ENCODE measurements at places on chromosomes 5 and 9.

GRCh38 chr9:116149844-116150243 lies 3.7 kb upstream of the PAPPA start:
- DNase-seq = peak; percentile 54

- peak; percentile 47 for DNase-seq
Measured at GRCh38 chr5:148113243-148113642, 49.5 kb downstream of the SPINK5 start.

DNA sequence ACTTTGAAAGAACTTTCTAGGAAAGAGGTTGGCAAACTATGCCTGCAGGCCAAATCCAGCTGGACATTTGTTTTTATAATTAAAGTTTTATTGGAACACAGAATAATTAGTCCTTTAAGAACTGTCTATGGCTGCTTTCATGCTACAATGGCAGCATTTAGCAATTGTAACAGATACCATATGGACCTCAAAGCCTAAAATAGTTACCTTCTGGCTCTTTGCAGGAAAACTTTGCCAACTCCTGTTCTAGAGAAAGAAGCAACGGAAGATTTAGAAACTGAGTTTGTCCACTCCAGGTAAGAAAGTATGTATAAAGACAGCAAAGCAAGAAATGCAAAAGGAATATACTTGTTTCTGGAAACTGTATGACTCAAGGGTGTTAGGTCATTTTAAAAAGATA lies 281.7 kb upstream of the TRPM3 start:
- DNase-seq = no peak

- DNase-seq = no peak
Measured at GRCh38 chr5:38835887-38836286, 9.9 kb upstream of the OSMR start.

DNA sequence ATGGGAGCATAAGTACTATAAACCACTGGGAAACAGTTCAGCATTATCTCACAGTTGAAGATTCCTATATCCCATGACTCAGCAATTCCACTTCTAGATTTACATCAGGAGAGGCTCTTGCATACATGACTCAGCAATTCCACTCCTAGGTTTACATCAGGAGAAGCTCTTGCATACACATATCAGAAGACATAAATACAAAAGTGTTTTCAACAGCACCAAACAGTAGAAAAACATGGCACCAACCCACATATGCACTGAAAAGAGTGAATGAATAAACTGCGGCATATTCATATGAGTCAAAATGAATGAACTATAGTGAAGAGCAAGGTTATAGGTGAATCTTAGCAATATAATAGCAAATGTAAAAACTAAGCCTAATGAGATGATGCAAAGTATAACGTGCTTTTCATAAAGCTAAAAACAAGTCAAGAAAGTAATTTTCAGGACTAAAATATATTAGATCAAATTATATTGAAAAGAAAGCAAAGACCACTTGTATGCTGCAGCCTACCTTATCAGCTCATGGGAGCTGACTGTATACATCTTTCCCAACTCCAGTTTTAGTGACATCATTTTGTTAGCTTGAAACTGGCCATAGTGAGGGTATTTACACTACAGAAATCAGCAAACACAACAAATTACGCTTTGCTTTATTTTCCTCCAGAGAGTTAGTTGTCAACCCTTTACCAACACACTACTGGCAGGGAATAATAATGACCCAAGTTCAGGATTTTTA lies 95.8 kb downstream of the ANKRD18B start:
- peak; percentile 83 for DNase-seq

- DNase-seq = peak; percentile 29
Measured at GRCh38 chr9:78298046-78298765, 1.3 kb downstream of the PSAT1 start.

- no peak for DNase-seq
Measured at GRCh38 chr5:54704825-54705224, 187.3 kb downstream of the SNX18 start.

DNA sequence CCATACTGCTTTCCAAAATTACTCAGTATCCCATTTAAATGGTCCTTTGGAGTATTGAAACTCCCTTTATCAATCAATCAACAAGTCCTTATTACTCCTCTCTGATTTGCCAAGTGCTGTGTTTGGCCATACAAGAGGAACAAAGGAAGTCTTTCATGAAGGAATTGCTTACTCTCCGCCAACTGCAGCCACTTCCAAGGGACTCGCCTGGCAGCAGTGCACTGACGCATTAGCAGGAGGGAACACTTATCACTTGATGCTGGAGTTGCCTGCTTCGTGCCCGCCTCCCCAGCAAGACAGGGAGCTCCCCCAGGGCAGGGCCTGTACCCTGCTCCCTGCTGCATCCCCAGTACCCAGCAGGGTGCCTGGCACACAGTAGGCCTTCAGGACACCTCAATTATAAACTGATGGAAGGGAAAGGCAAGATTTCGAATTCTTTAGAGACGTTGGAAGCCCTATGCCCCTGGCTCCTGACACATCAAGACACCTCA lies 97.9 kb downstream of the CRB2 start:
- no peak for DNase-seq

GRCh38 chr9:131432597-131433301 lies 38.9 kb downstream of the PRRC2B start:
- no peak for DNase-seq

GRCh38 chr5:57836331-57836730 lies 353.7 kb upstream of the ACTBL2 start:
- DNase-seq = no peak

- DNase-seq = no peak
Measured at GRCh38 chr5:94832685-94833084, 214.2 kb downstream of the SLF1 start.

GRCh38 chr9:109442716-109443115 lies 55.4 kb downstream of the PTPN3 start:
- DNase-seq = no peak

DNA sequence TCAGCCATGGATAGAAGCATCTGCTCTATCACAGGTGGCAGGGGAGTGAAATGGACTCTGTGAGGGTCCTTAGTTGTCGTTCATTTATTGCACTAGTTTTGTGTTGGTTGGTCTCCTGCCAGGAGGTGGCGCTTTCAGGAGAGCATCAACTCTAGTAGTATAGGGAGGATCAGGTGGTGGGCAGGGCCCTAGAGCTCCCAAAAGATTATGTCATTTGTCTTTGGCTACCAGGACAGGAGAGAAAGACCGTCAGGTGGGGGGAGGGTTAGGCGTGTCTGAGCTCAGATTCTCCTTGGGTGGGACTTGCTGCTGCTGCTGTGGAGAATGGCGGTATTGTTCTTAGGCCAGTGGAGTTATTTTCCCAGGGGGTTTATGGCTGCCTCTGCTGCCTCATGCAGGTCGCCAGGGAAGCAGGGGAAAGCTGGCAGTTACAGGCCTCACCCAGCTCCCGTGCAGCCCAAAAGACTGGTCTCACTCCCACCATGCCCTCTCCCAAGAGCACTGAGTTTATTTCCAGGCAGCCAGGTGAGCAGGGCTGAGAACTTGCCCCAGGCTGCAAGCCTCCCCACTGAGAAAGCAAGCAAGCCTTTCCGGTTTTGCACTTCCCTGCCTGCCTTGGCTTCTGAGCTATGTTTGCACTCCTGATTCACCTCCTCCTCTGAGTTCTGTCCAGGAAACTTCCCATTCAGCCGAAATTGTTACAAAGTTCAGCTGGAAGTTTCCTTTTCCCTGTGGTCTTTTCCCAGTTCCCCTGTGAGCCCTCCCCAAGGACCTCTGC lies 317.3 kb downstream of the TAF11L14 start:
- peak; percentile 50 for DNase-seq

DNA sequence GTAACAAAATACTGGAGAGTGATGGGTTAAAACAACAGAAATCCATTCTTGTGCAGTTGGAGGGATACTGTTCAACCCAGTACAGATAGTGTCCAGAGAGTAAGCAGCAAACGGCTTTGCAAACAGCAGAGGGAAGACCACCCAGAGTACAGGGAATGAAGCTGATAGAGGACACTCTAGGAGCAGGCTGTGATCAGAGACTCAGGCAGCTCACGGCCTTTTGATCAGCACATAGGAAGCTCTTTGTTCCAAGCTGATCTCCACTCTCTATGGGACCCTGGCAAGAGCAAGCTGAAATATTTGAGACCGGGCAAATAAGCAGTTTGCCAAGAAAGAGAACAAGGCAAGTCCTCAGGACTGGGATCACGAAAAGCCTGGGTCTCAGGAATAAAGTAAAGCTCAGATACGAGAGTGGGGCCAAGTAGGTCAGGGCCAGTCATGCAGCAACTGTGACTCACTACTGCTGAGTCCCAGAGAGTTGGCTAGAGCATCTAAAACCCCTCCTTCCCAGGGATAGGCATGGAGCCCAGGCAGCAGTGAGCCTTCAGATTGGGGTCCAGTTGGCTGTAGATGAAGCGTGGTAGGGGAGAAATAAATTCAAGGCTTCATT lies 52.4 kb downstream of the MELK start:
- no peak for DNase-seq

DNA sequence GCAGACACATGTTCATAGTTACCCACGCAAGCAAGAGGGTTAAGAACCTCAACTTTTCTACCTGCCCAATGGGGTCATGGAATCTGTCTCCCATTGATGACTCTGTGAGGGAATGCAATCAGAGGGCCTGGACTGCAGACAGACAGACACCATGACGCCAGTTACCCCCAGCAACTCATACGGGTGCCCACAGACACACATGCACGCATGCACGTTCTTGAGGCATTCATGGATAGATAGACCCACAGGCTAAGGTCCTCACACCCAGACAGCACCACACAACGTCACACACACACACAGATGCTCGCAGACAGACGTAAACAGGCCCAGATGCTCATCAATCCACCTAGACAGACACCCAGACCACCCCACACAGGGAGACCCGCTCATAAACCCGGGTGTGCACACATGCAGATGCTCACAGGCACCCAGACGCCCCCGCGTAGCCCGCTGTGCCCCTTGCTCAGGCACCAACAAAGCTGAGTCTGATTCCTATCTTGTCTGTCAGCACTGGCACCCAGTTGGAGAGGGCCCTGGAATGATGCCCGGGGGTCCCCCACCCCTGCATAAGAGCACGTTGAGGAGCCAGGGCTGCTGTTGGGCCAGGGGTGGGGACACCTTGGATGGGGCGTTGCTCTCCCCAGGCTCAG lies 23.6 kb downstream of the LHX2 start:
- no peak for DNase-seq

DNA sequence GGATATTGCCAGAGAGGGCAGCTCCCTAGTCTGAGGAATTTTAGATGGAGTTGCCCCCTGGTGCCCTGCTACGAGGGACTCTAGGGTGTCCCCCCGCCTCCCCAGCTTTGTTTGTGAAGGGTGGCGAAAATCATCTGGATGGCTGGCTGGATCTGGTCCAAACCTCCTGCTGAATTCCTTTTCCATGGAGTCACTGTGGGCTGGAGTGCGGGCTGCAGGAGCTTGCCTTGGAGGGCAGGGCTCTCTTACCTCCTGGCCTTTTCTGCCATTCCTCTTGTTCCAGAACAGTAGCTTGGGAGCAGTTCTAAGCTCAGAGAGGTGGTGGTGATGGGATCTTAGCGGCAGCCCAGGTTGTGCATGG lies 2.1 kb downstream of the SYNPO start:
- peak; percentile 30 for DNase-seq

DNA sequence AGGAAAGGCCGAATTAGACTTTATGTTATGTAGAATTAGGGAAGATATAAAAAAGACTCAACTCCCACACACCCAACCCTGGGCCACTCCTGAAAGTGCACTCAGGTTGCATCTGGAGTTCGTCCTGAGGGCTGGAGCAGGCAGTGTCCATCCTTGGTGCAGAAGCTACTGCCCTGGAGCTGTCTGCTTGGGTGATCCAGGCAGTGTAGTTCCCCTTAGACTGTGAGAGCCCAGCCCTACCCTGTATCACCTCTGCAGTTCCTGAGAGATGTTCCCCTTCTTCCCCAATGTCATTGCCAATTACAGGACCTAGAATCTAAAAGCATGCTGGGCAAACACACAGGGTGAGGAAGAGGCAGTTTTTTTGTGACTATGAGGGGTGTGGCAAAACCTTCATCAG lies 368.3 kb upstream of the ST8SIA4 start:
- DNase-seq = no peak

DNA sequence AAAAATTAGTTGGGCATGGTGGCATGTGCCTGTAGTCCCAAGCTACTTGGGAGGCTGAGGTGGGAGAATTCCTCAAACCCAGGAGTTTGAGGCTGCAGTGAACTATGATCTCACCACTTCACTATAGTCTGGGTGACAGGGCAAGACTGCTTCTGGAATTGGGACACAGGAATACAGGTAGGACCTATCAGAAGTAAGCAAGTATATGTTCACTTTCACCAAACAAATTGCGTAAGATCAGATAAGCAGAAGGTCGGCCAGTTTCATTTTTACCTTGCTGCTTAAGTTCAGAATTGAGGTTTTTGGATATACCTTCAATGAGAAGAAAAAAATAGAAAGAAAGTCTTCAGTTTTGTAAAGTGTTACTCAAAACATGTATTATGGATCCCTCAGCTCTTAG lies 171.7 kb downstream of the MAT2B start:
- no peak for DNase-seq

- no peak for DNase-seq
Measured at GRCh38 chr5:77993855-77994318, 217.7 kb upstream of the TBCA start.

DNA sequence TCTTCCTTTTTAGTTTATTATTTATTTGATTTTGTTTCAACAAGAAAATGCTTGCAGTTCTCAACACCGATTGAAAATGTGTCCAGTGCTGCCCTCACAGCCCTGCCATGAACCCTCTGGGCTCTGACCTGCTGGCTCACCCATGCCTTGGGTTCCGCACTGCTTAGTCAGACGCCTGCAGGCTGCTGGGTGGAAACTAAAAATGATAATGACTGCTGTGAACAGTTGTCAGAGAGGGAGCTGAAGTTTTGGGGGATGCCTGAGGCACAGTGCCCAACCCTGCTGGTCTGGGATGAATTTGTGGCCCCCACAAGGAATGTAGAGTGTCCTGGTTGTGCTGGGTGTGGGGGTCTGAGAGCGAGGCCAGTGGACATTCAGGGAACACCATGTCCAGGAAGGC lies 22.2 kb upstream of the CFAP157 start:
- no peak for DNase-seq

- DNase-seq = no peak
Measured at GRCh38 chr5:136905571-136905970, 540.2 kb upstream of the TRPC7 start.

DNA sequence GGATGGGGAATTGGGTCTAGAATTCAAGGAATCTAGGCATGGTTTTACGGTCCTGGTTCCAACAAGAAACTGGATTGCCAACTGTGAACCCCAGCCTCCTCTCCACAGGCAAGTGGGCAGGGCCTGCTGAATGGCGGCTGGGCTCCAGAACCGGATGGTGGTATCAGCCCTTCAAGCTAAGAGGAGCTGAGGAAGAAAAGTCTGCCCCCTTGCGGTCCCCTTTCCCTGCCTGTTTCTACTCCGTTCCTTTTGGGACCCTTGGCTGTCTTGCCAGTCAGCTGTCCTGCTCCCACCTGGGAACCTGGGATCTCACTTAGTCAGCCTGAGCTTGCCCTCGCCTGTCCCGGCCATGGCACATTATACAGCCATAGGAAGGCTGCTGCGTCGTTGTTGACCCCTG lies 234.4 kb upstream of the DAPK1 start:
- peak; percentile 2 for DNase-seq

DNA sequence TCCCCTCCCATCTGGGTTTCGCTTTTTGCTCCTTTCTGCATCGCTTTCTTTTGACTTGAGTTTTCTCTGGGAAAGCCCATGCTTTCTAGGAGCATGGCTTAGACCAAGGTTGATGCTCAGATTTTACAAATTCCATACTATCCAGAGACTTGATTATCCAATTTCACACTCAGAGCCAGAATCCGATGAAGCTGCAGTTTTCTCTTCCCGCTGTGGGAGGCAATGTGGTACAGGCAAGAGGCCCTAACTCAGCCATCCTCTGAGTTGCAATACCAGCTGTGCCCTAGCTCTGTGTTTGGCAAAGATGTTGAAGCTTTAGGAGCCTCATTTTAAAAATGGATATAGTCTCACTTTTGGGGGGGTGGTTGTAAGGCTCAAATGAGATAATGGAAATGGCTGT lies 85.1 kb downstream of the BRINP1 start:
- DNase-seq = peak; percentile 47

Data from DMS53 (cell line).